Mucosa of gallbladder (tissue), 1 donor: ENCODE measurements at places on chromosomes 13 and 19. TPM values are rescaled to one million over a fixed set of nuclear protein-coding genes. Genes with fewer than 3 reads are reported as not detected.

DNA sequence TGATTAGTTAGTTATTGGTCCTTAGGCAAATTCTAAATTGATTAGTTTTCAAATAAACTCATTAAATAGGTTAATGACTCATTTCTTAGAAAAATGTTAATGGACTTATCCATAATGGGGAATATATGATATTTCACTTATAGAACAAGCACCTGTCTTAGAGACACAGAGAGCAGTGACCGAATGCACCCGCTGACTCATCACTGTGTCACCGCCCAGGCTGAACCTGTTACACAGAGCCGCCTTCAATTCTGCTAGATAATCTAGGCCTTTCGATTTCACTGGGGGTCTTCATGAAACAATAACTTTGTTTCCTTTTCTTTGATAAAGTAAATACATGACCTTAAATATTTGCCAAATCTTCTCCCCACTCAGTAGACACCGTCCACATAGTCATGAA, 13.1 kb downstream of the IRS2 start:
- DNase-seq: no peak

- no peak for DNase-seq
These were observed 45.5 kb upstream of the SLC7A9 start for GRCh38 chr19:32914879-32915660.

DNA sequence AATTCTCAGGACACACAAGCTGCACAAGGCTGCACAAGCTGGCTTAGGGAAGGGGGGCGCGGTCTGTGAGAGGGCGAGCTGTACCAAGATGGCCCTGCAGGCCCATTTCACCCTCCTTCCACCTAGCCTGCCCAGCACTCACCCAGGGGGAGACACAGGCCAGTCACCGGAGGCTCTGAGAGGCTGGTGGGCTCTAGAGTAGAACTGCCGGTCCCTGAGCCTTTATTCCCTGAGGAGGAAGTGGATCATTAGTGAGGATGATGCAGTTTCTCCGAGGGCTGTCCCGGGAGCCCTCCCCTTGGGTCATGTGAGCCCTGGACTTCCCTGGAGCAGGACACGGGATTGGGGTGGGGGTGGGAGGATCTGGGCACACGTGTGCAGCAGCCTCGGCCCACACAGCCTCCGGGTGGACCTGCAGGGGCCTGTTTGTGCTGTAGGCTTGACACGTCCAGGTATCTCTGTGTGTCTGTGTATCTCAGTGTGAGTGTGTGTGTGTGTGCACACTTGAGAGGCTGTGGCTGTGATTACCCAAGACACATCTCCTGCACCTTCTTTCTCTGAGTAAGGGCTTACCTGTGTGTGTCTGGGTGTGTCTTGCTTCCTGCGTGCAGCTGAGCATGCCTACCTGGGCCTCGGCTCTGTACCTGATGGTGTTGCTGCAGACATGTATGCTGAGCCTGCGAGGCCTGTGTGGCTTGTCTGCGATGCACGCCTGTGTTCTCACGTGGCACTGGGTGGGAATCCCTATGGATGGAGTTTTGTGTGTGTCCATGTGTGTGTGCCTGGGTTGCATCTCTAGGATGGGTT, at the start of gene ACP5:
ACP5 (minus strand) TSS at position 195 of the 807 bp plus-strand sequence. CDS start 328 bp downstream, outside the sequence.
- no peak for DNase-seq

DNA sequence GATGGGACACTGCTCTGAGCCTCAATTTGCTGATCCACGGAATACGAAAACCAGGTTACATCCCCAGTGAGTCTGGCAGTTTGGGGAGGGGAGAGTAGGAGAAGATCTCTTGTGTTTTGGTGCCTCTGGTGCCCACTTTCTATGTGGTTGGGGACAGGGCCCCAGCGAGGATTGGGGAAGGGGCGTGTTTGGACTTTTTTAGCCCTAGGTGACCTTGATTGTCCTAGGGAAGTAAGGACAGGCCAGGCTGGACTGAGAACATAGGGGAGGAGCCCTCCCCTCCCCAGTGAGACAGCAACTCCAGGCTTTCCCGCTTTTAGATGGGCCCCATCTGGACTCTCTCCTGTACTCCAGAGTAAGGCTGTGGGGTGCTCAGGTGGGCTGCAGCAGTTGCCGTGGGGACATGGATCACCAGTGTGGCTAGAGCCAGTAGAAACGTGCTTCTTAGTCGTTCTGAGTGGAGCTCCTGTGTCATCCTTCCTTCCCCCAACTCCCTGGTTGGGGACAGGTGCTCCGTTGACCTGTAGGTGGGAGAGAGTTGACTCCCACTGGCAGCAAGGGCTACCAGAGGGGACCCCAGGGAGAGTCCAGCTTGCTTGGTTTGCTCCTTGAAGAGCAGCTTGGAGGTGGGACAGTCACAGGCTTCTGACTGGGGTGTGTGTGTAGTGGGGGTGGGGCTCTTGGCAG, 4.3 kb downstream of the EGLN2 start:
- no peak for DNase-seq

GRCh38 chr19:5588441-5588840, 20.7 kb upstream of the TINCR start:
- no peak for DNase-seq

DNA sequence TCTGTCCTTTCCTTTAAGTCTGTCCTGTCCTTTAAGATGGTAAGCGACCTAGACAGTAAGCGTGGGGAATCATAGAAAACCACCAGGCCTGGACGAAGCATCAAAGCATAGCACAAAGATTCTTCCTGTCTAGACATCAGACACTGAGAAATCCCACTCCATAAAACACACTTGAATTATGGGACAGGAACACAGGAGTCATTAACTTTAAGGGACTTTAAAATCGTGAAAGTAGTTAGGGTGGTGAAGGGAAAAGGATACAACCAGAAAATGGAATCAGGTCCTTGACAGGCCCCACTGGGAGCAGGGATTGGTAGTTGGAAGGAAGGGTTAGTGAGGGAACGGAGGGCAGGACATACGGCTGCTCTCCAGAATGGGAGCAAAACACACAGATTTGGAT, 31.6 kb upstream of the C1QTNF9 start:
- DNase-seq: no peak

DNA sequence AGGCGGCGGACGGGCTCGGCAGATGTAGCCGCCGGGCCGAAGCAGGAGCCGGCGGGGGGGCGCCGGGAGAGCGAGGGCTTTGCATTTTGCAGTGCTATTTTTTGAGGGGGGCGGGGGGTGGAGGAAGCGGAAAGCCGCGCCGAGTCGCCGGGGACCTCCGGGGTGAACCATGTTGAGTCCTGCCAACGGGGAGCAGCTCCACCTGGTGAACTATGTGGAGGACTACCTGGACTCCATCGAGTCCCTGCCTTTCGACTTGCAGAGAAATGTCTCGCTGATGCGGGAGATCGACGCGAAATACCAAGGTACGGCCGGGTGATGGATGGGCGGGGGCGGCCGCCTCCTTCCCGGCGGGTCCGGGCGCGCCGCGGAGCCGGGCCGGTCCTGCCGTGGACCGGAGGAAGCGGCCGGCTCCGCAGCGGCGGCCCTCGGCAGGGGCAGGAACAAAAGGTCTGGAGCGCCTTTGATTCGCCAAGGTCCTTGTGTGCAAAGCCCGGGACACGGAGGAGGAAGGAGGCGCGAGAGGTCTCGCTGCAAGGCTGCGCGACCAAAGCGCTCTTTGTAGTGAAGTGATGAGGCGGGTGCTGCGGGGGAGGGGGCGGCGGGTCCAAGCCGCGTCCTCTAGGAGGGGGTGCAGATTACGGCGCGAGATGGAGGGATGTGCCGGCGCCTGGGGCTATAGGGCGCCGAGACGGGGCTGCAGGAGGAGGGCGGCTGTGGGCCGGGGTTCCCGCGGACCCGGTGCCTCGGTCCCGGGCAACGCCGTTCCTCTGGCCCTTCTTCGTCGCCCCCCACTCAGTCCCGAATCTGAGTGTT, 689 bp downstream of the ING1 start:
- DNase-seq: peak; percentile 55

DNA sequence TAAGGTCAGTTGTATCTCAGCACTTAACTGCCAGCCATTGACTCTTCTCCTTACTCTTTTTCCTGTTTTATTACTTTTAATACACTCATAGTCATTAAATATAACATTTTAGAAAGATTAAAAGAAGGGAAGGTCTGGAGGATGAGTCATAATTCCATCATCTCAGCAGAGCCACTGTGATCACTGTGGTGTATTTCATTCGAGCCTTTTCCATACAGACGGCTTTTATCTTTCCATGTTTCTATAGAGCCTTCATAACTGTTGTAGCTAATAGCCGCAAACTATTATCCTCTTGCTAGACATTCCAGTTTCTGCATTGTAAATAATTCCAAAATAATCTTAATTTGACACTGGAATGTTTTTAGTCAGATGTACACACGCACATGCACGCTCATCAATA, 4.7 kb upstream of the FLT1 start:
- DNase-seq: no peak

- DNase-seq: no peak
These were observed 23.1 kb downstream of the GNG7 start for GRCh38 chr19:2679439-2679838.

- DNase-seq: no peak
These were observed 280.6 kb downstream of the DCLK1 start for GRCh38 chr13:35850569-35850968.

GRCh38 chr13:106155411-106155810, 380.1 kb downstream of the EFNB2 start:
- DNase-seq: no peak

DNA sequence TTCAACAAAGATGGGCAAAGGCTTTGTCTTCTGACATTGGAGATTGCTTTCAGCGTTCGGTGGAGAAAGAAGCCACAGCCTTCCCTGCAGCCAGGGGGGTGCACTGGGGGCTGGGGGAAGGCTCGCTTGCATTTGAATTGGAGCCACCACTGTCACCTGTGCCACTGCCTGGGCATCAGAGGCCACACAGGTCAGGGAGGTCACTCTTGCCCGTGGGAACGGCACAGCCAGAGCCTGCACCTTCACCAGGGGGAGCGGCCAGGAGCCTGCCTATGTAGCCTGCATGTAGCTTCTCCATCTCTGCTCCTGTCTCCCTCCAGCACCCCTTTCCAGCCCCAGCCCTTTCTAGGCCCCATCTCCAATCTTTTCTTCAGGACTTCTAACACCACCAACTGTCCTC, 43.7 kb upstream of the KCTD15 start:
- DNase-seq: no peak

DNA sequence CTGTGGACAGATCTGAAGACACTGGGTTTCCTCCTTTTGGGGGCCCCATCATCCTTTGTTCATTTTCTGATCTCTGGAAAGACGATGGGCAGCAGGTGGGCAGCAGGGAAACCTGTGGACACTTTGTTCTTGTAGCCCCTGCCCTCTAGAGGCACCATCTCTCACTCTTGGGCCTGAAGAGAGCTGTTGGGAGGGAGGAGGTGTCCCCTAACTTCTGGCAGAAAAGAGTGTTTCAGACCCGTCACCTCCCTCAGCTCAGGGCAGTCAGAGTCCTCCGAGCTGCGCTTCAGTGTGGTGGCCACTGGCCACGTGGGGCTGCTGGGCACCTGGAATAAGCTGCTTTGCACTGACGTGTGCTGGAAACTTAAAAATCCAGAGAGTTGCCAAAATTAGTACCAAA, 26.9 kb upstream of the RNF17 start:
- DNase-seq: no peak

DNA sequence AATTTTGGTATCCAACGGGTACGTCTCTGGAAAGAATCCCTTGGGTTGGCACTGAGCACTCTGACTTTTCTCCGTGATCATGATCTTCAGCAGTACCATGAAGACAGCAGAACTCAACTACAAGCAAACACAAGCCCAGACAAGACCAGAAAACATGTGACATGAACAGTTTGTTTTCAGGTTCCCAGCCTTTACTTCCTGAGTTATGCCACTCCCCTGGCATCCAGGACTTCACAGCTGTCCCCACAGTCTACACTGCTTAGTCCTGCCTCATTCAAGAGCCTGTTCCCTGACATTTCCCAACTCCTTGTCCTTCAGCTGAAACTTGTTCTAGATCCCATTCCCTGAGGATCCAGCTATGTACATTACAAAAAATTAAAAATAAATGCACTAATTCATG, 4.9 kb upstream of the N4BP2L1 start:
- DNase-seq: no peak

Gene USHBP1
- total RNA-seq: 4.3 TPM

- peak; percentile 26 for DNase-seq
These were observed 965 bp downstream of the TTC9B start for GRCh38 chr19:40217027-40217810.

Gene CRLF1
- 5.8 TPM for total RNA-seq

- DNase-seq: no peak
These were observed 1.4 kb downstream of the ANKRD27 start for GRCh38 chr19:32673573-32673972.

GRCh38 chr13:94557684-94558235, 38.2 kb downstream of the TGDS start:
- DNase-seq: no peak

Gene CACNG6
- total RNA-seq: not detected

GRCh38 chr13:64510747-64511146, 2719.4 kb downstream of the PCDH9 start:
- DNase-seq: no peak

DNA sequence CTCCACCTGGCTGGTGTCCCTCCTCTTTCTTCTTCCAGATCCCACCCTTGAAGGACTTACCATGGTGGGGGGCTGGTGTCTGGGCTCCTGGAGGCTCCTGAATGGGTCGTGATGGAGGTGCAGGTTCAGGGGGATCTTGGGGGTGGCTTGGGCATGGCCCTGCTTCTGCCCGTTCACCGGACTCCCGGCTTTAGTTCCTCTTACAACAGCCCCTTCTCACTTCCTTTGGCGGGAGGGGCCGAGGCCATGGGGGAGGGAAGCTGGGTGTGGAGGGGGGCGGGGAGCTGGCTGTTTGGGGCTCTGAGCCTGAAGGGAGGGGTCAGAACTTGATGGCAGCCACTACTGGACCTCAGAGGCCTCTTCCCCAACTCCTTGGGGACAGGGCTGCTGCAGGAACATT, at the start of gene MYO1F:
MYO1F (minus strand) TSS at position 196 of the 400 bp plus-strand sequence; CDS start at position 63, 133 bp downstream.
- peak; percentile 23 for DNase-seq

DNA sequence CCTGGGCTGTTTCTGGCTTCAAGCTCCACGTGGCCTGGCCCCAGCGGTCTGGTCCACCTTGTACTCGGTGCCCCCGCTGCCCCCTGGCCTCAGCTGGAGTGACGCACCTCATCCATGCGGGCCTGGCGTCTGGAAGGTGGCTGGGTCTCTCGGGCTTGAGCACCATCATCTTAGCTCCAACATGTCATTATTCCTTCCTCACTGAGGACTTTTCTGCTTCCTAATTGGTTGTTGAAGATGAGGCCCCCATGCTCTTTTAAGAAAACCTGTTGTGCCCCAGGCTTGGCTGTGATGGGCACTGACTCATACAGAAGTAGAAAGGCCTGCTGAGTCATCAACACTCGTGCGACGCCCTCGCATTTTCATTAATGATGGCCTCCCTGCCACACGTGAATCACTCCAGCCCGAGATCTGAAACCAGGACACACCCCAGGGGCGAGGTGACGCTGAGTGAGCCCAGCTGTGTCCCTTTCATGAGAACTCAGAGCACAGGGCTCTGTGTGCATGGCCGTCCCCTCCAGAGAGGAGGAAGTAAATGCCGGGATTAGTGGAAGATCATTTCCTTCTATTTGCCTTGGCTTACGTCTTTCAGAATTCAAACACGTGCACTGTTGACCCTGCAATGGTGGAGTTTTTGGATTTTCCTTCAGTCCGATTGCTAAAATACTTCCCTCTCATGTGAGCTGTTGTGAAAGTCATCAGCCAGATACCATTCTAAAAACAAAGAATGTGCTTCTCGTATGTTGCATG, 14.0 kb upstream of the GJA3 start:
- peak; percentile 79 for DNase-seq

Gene CBY2
- not detected for total RNA-seq
